ENCODE measurements at places on chromosomes 7 and 10.
A peak's percentile ranks its signal among the peaks of the same experiment; 100 is the strongest.

DNA sequence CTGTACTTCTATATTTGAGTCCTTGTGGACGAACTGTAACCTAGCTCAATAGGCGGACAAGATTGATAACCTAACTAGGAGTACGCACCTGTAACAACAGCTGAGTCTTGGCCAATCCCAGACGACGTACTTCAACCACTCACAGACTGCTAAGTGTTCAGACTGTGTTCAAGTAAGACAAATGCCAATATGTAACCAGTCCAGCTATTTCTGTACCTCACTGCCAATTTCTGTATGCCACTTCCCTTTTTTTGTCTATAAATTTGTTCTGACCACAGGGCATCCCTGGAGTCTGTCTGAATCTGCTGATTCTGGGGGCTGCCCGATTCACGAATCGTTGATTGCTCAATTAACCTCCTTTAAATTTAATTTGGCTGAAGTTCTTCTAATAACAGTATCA, 32.2 kb downstream of the HACD1 start:
- no peak for DNase-seq

GRCh38 chr10:29908962-29909361, 150.4 kb downstream of the JCAD start:
- DNase-seq: no peak

DNA sequence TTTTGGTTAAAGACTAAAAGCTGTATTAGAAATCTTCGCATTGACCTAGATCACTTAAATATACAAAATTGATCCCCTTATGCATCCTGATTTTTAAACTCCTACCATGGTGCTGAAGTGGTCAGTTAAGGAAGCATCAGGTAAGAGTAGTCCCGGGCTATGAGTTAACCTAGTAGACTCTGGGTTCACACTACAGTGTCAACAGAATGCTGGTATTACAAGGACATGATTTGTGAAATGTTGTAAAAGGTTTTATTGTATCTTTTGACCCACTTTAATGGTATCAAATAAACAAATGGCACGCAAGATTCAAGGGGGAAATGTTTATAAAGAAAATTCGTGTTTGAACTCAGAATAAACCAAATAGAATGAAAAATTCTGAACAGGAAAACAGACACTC, 36.8 kb downstream of the RTKN2 start:
- no peak for DNase-seq

- DNase-seq: no peak
Observed at GRCh38 chr10:100485801-100486495, 23.1 kb downstream of the WNT8B start.

- no peak for DNase-seq
Observed at GRCh38 chr10:34776090-34776690, 38.9 kb downstream of the PARD3 start.

- no peak for DNase-seq
Observed at GRCh38 chr7:105587909-105588635, 6.8 kb upstream of the EFCAB10 start.

DNA sequence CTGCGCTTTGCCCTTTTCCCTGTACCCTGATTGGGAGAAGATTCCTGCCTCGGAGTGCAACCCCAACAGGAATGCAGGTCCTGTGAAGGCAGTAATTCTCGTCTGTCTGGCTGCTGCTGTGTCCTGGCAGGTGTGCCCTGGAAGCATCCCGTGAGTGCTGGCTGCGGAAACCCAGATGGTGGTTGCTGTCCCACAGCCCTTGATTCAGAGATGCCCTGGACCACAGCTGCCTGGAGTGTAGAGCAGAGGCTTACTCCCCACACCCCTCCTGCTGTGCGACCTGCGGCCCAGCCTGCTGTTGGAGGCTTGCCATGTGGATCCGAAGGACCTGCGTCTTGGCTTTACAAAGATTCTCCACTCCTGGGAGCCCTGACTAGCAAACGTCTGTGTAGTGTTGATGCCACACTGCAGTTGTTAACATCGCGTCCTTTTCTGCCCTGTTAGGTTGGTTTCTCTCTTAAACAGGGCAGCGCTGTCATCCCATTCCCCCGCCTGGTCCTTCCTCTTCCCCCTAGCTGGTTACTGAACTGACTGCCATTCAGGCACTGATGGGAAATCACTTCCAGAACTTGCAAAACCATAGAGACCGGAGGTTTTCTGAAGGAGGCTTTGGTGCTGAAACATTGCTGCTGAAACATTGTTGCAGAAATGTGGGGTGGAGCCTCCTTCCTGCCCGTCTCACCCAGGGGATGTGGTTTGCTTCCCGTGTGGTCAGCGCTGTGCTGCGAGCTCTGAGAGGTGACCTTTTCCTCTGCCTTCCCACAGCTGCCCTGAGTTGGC, 53.3 kb downstream of the DNAJB6 start:
- no peak for DNase-seq

DNA sequence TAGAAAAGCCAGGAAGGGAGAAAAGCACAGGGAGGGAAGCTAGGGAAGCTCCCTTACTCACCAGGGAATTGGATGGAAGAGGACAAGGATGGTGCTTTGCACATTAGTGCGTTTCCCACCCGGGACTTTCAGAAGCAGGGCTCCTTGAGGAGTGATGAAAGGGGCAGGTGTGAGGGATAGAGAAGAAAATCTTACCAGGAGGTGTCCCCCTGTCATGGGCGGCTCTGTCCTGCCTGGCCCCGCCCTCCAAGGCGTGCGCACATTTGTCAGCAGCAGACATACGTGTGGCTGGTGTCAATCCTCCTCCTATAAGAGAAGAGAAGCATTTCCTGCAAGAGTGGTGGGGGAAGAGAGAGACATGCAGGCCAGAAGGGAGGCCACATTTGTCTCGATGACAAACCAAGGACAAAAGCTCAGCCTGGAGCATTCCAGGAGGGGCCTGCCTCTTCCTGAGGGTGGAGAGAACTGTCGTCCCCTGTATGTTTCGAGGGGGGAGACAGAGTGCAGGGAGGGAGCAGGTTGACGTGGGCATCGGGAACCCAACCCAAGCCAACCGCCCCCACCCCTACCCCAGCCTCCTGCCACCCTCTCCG, 47.4 kb upstream of the COMTD1 start:
- no peak for DNase-seq

DNA sequence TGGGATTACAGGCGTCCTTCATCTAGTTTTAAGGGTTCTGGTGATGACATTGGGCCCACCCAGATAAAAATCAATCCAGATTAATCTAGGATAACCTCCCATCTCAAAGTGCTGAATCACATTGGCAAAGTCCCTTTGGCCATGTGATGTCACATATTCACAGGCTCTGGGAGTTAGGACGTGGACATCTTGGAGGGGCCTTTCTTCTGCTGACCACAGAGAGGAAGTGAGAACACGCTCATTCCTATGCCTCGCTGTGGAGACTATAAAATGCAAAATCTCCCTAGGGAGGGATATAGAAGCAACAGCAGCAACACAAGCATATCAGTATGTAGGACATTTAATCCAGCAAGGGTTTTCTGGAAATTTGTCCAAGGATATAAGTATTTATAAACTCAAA, 266.0 kb upstream of the PITRM1 start:
- DNase-seq: no peak

GRCh38 chr10:119531067-119531466, 11.5 kb downstream of the RGS10 start:
- DNase-seq: no peak

DNA sequence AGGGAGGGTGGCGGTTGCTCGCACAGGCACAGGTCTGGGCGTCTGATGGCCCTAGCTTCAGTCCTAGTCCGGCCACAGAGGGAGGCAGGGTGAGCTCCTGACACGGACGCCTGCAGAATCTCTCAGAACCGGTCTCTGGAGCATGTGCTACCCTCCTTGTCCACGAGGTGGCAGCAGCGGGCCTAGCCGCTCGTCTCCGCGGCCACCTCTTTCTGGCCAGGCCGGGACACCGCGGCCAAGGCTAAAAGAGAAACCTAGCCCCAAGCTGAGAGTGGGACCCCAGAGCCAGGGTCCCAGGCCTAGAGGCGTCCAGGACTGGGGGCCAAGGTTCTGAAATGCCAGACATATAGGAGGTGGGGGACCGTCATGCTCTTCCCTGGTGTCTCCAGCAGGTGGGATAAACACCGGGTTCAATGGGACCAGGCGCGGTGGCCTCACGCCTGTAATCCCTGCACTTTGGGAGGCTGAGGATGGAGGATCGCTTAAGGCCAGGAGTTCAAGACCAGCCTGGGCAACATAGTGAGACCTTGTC, 3.2 kb upstream of the LAT2 start:
- peak; percentile 65 for DNase-seq

GRCh38 chr10:67175354-67175753, 249.5 kb downstream of the LRRTM3 start:
- no peak for DNase-seq

DNA sequence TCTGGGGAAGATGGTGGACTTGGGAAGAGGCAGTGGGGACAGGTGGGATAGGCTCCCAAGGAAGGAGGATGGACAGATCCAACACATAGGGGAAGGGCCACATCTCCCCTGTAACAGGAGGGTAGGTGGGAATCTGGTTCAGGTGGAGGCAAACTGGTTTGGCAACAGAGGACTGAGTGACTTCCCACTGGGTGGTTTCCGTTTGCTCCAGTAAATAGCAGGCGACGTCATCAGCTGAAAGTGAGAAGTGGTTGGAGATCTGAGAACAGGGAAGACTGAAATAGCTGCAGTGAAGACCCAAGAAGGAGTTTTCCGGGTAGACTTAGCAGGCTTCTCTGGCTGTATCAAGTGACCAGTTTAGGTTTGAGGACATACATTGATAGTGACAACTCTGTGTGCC, 504.4 kb downstream of the GALNT17 start:
- no peak for DNase-seq

DNA sequence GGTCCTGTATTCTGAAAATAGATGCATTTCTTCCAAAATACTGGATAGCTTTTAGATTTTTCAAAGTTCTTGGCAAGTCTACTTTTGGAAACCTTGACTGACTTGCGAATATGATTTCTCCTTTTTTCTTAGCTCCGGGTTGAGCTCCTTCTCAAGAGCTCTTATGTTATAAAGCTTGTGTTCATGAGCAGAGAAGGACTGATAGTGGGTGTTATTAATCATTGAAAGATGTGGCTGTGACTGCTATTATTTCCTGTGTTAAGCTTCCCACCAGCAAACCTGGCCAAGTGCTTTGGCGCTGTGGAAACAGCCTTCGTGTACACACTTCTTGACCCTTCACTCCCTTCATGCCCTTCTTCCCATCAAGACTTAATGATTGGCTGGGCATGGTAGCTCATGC, 98.2 kb downstream of the KIAA1217 start:
- no peak for DNase-seq

- no peak for DNase-seq
Observed at GRCh38 chr7:44266526-44266925, 58.9 kb downstream of the CAMK2B start.

GRCh38 chr10:118076705-118077104, 30.0 kb upstream of the RAB11FIP2 start:
- no peak for DNase-seq

DNA sequence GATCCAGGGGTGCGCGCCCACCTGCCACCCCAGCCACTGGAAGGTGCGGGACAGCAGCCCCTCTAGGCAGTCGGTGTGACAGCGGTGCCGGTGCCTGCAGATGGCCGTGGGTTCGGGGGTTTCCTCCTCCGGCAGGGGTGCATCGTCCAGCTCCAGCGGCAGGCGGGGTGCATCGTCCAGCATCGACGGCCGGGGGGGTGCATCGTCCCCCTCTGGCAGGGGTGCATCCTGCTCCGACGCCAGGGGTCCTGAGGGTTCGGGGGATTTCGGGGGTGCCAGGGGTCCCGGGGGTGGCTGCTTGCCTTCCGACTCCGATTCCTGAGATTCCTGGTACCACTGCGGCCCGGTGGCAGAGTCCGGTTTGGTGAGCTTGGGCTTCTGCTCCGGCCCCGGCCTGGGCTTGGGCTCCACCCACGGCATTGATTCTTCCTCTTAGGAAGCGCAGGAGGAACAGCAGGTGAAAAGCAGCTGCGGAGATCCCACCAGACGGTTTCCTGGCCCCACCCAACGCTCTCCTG, 90.2 kb upstream of the RAB18 start:
- no peak for DNase-seq

DNA sequence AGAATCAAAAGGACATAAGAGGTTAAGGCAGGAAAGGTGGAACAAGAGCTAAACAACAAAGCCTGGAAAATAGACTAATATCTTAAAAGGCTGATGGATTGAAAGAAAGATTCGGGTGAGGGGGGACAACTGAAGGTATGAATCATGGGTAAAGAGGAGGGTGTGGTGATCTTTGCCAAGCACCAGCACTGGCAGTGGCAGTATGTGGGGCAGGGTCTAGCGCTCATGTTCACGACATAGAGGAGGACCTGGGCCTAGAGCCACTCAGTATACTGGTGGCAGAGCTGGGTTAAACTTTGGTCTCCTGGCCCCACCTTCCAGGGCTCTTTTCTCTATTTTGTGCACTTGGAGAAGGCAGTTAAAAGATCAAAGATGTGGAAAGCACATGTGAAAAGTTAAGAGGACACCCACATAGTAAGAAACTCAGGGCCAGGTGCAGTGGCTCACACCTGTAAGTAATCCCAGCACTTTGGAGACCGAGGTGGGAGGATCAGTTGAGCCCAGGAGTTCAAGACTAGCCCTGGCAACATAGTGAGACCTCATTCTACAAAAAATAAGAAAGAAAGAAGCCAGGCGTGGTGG, 40.5 kb upstream of the MMD2 start:
- no peak for DNase-seq

- DNase-seq: no peak
Observed at GRCh38 chr7:127317447-127317961, 64.8 kb upstream of the GRM8 start.

GRCh38 chr7:123604739-123605138, 3.1 kb downstream of the ASB15 start:
- no peak for DNase-seq

- no peak for DNase-seq
Observed at GRCh38 chr10:10014846-10015245, 1002.8 kb upstream of the CELF2 start.

DNA sequence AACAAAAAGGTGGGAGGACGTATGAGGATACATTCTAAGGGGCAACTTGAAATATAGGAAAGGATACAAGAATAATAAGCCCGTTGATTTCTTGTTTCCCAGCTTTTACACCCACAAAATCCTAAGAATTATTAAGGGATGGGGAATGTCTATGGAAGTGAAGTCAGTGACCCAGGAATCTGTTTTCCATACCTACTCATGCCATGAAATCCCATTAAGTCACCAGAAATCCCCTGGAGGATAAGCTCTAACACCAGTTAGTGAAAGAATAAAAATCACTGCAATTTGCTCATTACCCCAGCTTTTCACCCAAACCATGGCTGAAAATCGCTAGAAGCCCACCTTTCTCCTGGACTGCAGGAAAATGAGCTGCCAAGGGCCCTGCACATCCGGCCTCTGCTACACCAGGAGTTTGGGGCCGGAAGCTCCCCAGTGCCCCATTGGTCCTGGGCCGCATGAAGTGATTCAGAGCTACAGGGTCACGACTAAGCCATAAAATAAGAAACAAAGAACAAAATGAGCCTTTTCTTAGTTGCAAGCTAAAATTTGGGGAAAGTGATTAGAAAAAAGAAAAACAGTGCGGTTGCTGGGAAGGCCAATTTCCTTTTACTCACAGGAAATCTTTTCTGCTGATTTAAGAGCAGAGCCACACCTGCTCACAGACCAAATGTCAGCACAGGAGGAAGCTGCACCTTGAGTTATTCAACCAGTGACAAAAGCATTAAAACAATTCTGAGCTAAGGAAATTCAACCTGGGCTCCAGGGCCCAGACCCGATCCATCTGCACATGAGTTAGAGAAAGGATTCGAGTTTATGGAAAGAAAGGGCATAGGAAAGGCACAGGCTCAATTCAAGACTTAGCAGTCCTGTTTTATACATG, 40.3 kb downstream of the HIPK2 start:
- no peak for DNase-seq
